ENCODE measurements at places on chromosomes 6 and 20.

DNA sequence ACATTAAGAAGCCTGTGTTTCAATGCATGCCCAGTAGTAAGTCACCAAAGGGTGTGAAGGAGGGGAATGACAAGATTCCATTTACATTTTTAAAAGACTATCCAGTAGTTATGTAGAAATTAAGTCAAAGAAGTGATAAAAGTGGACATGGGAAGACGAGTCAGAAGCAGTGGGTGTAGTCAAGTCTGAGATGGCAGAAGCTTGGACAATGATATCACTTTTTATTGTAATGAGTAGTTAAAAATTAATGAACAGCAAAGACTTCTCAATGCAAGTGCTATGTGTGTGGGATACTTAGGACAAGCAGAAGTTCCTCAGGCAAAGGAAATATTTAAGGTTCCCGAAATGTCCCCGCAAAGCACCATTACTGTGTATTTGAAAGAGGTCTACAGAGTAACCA lies 156.0 kb downstream of the DST start:
- DNase-seq: no peak

- DNase-seq: no peak
These were observed 459.7 kb downstream of the MMUT start for GRCh38 chr6:49003348-49003747.

- no peak for DNase-seq
These were observed 6.0 kb upstream of the PRL start for GRCh38 chr6:22302838-22303237.

DNA sequence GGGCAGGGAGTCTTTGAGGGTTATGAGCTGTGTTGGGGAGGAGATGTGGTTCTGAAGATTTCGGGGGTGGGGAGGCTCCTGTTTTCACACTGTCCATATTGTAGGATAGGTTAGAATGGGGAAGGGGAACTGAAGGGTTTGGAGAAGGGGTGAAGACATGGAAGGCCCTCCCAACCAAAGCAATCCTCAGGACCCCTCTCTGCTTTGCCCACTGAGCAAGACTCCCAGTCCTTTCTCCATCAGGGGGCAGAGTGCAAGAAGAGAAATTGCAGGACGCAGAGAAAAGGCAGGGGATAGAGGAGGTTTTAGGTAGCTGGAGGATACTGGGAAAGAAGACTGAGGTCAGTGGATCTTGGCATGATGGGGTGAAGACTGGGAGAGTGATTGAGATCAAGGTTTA lies 3.9 kb downstream of the SYNGAP1 start:
- no peak for DNase-seq

GRCh38 chr6:20092071-20092566 lies 120.2 kb downstream of the MBOAT1 start:
- DNase-seq: peak; percentile 36

DNA sequence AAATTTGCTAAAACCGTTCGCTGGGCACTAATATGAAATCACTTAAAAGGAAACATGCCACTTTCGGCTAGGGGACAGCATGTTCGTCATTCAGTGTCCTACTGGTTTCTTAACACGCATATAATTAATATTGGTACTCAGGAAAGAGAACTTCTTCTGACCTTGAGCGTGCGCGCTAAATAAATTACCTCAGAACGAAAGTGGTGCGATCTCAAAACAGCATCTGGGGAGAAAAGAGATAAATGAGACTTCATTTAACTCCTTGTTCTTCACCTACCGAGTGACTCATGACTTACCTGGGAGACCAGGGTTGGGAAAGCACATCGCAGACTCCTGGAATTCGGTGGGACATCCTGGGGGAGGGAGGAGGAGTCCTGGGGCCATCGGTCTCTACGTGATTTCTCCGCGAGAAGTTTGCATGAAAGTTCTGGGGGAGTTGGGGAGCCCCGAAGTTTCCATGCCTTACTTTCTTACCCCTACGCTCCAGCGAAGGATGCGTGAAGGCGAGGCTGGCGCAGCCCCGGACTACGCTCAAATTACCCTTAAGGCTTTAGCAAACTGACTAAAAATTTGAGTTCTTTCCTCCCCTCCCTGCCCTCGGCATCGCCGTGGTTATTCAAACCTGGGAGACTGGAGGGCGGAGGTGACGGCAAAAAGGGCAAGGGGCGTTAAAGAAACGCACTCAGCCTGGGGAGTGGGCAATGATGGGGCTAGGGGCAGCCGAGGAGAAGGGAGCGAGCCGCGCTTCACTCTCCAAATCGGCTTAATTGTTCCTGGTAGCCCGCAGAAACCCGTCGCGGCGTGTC lies 1.1 kb upstream of the BEND6 start:
- DNase-seq: no peak

GRCh38 chr20:25046181-25046641 lies 11.7 kb downstream of the ACSS1 start:
- no peak for DNase-seq

- no peak for DNase-seq
These were observed 6.4 kb downstream of the SLC2A12 start for GRCh38 chr6:134046054-134046453.

- DNase-seq: no peak
These were observed 52.0 kb downstream of the FRK start for GRCh38 chr6:116008470-116009243.

- no peak for DNase-seq
These were observed 1.2 kb upstream of the SSTR4 start for GRCh38 chr20:23033918-23034317.

DNA sequence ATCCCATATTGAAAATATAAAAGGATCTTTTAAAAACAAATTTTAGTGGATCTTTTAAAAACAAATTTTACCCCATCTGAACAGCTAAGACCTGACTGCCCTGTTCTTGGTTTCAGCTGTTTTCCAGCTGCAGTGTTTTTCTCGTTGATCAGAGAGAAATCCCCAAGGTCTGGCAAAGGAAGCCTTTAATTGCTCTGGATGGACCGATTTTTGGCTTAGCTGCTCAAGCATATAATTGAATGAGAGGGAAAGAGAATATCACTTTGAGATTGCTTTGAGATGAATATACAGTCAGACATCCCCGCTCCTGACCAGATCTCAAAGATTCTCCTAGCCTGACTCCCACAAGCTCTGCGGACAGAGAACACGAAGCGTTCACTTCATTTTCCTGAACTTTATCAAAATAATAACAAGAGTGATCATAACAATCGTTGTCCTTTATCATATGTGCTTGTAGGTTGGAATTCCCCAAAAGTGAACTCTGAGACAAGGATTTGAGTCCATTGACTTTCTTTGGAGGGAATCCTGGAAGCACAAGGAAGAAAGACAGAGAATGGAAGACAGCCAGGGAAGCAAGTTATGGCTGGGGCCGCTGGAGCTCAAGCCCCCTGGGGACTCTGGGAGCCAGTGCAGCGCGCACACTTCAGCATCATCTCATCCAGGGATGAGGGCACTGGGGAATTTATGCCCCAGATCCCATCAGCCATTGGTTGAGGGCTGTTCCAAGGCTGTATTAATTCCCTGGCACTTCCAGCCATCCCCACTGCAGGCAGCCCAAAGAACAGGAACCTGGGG lies 101.3 kb downstream of the SNX5 start:
- no peak for DNase-seq

DNA sequence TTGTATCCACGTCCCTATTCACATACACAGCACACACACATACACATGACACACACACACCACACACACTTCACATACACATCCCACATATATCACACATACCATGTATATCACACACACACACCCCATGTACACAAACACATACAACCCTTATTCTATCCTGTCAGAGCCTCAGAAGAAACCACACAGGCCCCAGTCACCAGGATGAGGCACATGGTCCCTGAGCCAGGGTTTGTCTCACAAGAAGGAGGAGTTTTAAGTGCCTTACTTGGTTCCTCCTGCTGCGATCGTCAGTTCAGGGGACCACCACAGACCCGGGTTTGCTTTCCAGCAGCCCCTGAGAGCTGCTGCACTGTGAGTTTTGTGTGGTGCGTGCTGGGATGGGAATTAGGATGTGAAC lies 23.6 kb downstream of the BFSP1 start:
- DNase-seq: no peak

All from anterior cingulate cortex (tissue), 58 donors.